A673 (cell line): ENCODE measurements at places on chromosomes 12 and 14. TPM values are rescaled to one million over a fixed set of nuclear protein-coding genes. Genes with fewer than 3 reads are reported as not detected.

DNA sequence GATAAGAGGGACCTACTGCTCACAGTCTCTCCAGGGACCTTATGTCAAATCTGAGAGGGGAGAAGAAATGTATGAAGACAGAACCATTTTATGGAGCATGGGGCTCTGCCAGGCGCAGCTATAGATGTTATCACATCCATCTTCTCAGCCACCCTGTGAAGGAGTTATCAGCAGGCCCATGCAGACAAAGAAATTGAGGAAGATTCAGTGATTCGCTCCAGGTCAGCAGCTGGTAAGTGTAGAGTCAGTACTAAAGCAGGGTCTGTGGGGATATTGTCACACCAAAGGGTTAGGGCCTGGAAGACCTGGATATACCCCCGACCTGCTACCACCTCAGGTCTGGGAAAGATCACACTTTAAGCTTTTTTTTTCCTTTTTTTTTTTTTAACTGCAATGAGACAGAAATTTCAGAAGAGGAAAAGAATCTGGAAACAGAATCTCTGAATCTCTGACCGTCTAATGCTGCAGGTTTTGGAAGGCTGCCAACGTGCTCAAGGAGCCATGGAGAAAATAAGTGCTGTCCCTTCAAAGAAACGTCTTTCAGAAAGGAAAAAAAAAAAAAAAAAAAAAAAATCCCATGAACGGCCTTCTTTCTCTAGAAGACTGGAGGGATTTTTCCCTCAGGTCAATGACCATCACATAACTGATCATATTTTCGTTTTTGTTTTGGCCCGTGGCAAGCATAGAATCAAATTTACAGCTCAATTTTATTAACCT, 73.3 kb upstream of the PLEKHG7 start:
- DNase-seq: peak; percentile 32

- no peak for DNase-seq
Observed at GRCh38 chr12:97022536-97023230, 115.6 kb downstream of the NEDD1 start.

DNA sequence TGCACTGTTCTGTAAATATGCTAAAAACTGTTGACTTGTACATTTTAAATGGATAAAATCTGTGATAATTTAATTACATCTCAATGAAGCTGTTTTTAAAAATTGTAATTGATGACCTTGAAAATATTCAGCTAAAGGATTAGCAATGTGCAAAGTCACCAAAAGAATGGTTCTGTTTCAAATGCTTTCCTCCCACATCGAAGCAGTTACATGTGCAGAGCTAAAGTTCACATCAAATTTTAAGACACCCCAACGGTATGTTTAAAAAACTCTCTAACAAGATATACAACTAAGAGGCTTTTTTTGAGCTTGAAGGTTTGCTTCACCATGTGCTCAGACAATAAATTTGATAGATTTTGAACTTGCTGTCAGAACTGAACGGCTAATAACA, 114.6 kb upstream of the KRAS start:
- DNase-seq: peak; percentile 16

DNA sequence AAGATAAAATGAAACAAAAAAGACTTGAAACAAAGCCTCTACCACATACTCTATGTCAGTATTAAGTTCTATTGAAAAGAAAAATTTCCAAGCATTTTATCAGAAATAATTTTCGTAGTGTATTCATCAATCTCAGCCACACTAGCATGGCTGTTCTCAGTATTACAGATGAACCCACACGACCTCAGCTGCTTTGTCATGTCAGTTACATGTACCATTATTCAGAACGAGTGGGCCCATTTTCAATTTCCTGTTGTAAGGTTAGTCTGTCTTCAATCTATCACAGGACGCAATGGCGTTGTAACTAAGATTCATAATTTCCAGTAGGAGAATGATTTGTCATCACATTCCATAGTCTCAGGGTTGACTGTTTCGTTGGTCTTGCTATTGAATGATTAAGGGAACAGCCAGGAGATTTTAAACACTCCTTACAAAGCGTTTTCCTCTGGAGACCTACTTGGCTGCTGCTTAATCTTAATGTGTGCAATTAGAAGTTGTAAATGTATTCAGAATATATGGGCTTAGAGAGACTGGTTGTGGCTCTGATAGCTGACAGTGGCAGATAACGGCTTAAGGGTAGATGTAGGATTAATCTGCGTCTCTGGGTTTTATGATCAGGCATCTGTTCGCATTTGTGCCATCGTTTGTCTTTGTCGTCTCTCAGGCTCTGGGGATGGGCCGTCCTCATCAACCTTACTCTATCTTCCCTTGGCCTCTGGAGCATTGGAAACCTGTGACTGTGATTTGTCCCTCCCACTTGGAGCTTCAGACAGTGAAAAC, 65.4 kb downstream of the GLT1D1 start:
- DNase-seq: no peak

DNA sequence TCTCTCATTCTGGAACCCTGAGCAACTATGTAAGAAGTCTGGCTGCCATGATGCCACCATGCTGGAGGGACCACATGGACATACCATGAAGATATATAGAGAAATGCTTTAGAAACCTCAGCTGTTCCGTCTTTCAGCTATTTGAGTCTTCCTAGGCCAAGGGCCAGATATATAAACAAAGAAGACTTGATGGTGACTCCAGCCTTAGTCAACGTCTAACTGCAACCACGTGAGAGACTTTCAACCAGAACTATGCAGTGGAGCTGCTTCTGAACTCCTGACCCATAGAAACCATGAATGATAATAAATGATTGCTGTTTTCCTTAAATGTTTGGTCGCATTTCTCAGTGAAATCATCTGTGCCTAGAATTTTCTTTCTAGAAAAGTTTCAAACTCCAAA, 20.0 kb upstream of the KITLG start:
- no peak for DNase-seq

- DNase-seq: peak; percentile 79
Observed at GRCh38 chr14:21711360-21711961, 37.8 kb upstream of the OR4E1 start.

TMEM229B gene
- 0.28 TPM in 1 of 2 replicates, not detected in the other for total RNA-seq

TMPRSS12 gene
- total RNA-seq: not detected in 2 replicates

C1S gene
- 1.9 and 3.1 TPM in 2 replicates for total RNA-seq

RHEBL1 gene
- 1.3 and 1.6 TPM in 2 replicates for total RNA-seq

LUM gene
- 0.42 TPM in 1 of 2 replicates, not detected in the other for total RNA-seq
